ENCODE measurements at places on chromosomes 2 and 18.

DNA sequence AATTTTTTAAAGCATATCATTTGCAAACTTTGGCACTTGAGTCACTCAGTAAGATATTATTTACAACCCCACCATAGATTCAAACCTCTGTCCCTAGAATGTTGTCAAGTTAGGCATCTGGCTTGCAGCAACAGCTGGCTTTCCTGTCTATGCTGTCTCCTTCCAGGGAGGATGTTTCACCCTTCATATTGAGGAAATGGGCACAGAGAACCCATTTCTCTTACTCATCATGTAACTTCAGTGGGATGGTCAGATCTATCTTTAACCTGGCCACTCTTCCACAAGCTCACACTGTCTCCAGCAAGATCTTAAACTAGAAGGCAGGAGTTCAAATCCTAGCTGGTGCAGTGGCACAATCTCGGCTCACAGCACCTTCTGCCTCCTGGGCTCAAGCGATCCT, 15.8 kb downstream of the LCT start:
- DNase-seq, result no peak

DNA sequence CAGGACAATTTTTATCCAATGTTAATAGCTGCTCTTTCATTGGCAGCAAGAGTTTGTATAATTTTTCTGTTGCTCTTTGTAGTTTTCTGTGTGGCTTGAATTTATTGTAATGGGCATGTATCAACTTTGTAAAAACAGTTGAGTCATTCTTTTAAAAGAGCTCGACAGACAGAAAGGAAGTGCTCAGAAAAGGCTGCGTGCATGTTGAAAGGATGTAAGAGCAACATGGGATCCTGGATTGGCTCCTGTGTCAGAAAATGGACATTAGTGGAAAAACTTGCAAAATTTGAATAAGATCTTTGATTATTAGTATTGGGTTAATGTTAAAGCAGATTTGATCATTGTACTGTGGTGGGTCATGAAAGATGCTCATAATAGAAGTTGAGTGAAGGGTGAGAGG, 93.3 kb upstream of the CDC42EP3 start:
- no peak for DNase-seq

GRCh38 chr2:177232098-177232704, 19.6 kb downstream of the HNRNPA3 start:
- no peak for DNase-seq

DNA sequence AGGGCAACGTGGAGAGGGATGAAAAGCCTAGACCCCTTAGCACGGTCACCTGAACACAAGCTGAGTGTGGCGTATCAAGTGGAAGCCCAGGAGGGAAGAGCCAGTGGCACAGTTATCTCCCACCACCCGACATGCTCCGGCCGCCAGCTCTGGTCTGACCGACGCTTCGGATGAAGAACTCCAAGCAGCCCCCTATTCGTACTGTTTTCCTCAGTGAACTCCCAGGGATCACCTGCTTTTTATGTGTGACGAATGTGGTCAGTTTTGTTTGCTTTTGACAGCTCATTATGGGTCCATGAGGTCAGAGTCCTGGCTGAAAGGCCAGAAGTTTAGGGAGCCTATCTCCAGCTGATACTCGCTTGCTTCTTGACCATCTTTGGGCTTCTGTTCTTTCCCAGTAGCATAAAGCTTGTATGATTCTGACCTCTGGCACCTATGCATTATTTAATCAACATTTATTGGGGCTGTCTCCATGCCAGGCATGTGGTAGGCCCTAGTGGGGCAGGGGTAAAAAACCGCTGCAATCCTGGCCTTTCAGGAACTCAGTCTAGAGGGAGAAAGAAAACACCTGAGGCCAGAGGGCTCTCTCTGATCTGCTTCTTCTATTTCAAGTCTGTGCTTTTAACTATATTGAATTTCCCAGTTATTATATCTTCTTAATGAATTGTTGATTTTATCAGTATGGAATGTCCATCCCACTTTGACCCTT, 33.0 kb upstream of the MRPL33 start:
- DNase-seq, result no peak

- DNase-seq, result no peak
Measured at GRCh38 chr18:74990563-74991081, 218.3 kb downstream of the PTGR3 start.

GRCh38 chr18:76518123-76518859, 23.2 kb upstream of the ZNF516 start:
- DNase-seq, result no peak

GRCh38 chr2:24010477-24011249, 778 bp downstream of the MFSD2B start:
- no peak for DNase-seq

DNA sequence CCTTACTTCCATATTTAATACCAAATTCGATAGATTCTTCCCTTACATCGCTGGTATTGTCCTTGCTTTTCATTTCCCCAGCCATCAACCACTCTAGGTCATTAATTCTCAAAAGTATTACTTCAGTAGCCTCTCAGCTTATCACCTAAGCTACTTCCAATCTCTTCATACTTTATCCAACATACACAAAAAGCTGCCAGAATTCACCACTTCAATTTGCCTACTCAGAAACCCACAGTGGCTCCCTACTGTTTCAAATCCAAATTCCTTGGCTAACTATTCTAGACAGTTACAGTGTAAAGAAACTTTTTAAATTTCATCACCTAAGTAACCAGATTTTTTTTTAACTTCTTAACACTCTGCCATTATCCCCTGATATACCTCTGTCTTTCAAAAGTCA, 4.7 kb downstream of the SLC25A12 start:
- DNase-seq, result no peak

- DNase-seq, result no peak
Measured at GRCh38 chr2:148306027-148306426, 285.1 kb downstream of the MBD5 start.

DNA sequence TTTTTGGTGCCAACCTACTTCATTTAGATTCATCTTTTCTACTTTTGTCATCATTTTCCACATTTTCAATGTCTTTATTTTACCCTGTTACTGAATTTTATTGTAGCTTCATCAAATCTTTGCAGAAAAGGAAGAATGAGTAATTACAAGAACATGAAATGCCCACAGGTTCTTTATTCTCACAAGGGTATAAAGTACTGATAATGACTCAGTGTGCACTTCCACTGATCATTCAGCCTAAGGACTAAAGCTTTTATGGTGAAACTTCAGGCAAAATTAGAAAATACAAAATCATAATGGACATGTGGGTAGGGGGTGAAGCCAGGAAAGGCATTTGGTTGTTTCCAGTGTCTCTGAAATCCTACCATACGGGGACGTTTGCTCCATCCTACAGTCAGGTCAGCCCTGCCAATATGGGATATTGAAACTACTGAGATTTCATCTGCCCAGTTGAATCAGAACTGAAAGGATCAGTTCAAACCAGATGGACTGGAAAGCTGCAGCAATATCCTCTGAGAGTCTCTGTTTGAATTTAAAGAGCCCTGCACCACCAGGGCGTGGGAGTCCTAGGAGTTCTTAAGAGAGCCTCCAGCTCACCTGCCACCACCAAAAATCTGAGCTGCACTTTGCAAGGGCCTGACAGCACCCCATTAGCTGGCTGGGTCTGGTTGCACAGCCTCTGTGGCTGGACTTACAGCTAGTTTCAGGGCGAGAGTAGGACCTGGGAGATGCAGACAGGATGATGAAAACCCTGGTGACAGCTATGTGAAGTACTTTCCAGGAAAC, 390.4 kb downstream of the CMPK2 start:
- DNase-seq, result no peak

DNA sequence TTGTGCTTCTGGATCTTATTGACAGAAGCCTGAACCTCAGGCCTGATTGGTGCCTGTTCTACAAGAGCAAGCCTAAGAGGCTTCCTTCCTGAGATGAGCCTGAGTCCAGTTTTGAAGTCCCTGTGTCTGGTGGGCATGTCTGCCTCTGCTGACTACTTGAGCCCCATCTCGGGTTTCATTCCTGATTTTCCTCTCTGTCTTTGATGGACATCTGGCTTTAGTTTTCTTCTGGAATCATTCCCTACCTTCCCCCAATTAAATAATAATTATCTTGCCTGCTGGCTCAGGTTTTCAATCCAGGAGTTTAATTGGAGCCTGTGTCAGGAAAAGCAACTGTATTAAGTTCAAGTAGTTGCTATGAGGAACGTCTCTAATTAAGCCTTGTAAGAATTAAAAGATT, 135.5 kb upstream of the MC4R start:
- no peak for DNase-seq

DNA sequence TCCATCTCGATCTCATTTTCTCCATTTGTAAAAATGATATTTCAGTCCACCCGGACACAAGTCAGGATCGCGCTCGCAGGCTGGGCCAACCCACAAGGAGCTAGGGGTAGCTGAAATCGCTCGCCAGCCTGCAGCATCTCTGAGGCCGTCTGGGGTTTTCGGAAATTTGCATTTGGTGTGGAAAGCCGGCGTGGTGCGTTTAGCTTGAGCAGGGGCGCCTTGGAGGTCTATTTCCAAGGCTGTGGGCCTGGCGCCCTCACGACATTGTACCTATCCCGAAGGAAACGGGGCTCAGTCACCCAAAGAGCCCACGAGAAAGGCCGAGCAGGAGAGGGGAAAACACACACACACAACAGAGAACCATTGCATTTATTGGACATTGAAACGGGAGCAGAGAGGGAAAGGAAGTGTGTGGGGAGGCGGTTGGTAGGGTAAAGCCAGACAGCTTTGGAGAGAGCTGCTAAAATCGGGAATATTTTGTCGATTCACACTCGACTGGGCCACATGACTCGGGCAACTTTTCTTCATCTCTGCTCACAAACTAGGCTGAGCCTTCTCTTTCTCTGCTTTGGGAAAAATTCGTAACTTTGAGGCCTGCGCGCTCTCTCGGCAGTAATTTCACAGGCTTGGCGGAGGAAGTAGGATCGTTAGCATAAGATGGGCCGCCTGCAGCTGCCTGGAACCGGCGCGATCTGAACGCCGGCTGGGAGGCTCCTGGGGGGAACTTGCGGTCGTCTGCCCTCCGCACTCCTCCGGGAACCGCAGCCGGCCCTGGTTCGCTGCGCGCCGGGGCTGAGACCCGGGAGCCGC, 1.1 kb upstream of the HOXD8 start:
- DNase-seq, result no peak

GRCh38 chr2:31642707-31643106, 62.0 kb upstream of the SRD5A2 start:
- no peak for DNase-seq

- no peak for DNase-seq
Measured at GRCh38 chr2:102768253-102768652, 6.4 kb downstream of the TMEM182 start.

DNA sequence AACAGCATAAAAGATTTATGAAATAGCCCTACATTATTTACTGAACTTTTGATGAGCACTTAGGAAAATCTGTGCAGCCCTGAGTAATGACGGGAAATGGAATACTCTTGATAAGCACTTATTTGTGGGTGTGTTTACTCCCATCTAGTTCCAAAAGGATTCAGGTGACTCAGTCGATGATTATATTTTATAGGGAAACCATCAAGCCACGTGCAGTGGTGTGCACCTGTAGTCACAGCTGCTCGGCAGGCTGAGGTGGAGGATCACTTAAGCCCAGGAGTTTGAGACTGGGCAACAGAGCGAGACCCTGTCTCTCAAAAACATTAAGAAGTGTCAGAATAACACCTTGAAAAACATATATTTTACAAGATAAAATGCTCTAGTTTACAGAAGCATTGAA, 91.9 kb downstream of the CABYR start:
- DNase-seq, result no peak

GRCh38 chr18:22630980-22631379, 213.3 kb upstream of the CTAGE1 start:
- no peak for DNase-seq

- no peak for DNase-seq
Measured at GRCh38 chr2:181585732-181586131, 71.2 kb downstream of the CERKL start.

DNA sequence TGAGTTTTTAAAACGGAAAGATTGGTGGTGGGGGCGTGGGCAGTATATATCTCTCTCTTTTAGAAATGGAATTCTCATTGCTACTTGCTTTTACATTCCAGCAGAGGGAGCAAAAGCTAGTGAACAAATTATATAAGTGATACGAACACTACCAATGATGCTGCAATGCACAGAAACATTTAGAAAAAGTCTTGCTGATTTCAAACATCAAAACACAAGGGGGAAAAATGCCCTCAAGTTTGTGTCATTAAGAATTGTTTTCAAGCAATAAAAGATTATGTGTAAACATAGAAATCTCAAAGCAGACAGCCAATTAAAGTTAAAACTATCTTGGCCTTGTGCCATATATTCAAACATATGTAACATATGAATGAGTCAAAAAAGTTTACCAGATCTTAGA, 296.3 kb upstream of the KCNJ3 start:
- DNase-seq, result no peak

- no peak for DNase-seq
Measured at GRCh38 chr18:50961974-50962373, 5.9 kb upstream of the ELAC1 start.

DNA sequence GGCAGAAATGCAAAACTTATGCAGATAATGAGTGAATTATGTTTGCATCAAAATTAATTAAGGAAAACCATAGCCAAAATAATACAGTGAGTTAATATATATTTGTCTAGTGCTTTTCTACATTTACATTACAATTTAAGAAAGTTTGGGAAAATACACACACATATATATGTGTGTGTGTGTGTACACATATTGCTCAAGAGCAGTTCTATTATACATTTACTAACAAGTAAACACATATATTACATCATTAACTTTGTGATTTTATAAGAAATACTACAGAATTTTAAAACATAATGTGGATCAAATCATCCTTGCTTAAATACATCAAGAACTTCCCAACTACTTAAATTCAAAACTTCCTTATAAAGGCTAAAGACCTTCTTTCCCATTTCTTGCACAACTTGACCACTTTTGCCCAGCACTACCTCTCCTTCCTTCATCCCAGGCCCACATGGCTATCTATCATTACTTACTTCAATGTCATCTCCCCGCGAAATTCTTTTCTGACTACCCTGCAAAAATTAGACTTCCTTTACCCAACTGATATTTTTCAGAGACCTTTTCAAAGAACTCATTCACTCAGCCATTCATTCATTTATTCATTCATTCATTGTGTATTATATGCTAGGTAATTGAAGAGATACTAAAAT, 68.4 kb downstream of the COL5A2 start:
- DNase-seq, result no peak

DNA sequence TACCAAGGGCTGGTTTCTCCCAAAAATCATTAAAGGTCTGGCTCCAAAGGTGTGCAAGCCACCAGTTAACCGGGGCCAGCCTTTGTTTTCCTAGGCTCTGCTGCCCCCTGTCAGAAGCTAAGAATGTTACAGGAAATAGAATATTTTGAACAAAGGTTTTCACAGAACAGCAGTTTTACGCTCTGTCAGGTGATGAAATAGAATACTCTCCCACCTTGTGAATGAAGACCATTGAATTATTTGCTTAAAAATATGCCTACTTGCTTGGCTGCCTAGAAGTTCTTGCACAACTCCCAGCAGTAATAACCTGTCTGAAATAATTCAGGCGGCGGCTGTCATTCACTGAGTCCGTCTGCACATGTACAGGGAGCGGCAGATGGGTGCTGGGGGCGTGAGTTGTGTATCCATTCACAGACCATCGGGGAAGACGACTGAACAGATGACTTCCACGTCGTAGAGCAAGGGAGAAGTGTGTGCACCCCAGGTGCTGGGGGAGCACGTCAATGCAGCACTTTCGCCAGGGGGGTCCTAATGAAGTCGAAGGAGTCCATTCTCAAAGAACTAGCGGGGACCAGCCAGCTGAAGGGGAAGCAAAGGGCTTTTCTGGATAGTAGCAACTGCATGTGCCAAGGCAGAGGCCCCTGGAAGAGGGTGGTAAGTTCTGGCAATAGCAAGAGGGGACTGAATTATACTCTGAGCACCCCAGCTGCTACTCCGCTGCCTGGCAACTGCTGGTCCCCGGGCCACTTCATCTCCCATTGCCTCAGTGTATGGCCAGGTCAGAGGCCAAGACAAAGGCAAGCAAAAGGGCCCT, 56.1 kb downstream of the SF3B1 start:
- peak; percentile 23 for DNase-seq
